ENCODE measurements at places on chromosomes 7 and 10. TPM values are rescaled to one million over a fixed set of nuclear protein-coding genes. Genes with fewer than 3 reads are reported as not detected.

SSBP1 gene
- 91.0 TPM for total RNA-seq

LEP gene
- not detected for total RNA-seq

AKR1D1 gene
- total RNA-seq = not detected

- no peak for DNase-seq
Observed at GRCh38 chr7:32893207-32893524, 1.6 kb upstream of the KBTBD2 start.

OR2A2 gene
- total RNA-seq = not detected

LIPN gene
- total RNA-seq = 0.26 TPM

TMEM139 gene
- 3.6 TPM for total RNA-seq

DNA sequence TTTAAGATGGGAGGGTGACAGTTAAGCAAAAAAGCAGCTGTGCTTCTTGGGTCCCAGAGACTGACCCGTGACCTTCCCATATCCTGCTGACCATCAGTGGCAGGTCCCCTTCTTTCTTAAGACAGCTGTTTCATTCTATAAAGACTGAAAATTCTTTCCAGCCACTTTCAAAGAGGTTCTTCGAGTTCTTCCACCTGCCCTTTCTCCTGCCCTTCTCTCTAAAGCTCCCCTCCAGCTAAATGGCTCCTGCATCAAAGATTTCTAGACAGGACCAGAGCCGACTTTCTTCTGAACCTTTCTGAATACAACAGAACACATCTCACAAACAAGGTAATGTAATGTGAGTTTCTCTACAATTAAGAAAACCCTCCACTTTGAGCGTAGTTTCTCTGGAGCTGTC lies 180.8 kb downstream of the SFMBT2 start:
- no peak for DNase-seq

GRCh38 chr10:132563485-132564248 lies 26.1 kb downstream of the INPP5A start:
- no peak for DNase-seq

TMEM140 gene
- total RNA-seq = 13.0 TPM

DNA sequence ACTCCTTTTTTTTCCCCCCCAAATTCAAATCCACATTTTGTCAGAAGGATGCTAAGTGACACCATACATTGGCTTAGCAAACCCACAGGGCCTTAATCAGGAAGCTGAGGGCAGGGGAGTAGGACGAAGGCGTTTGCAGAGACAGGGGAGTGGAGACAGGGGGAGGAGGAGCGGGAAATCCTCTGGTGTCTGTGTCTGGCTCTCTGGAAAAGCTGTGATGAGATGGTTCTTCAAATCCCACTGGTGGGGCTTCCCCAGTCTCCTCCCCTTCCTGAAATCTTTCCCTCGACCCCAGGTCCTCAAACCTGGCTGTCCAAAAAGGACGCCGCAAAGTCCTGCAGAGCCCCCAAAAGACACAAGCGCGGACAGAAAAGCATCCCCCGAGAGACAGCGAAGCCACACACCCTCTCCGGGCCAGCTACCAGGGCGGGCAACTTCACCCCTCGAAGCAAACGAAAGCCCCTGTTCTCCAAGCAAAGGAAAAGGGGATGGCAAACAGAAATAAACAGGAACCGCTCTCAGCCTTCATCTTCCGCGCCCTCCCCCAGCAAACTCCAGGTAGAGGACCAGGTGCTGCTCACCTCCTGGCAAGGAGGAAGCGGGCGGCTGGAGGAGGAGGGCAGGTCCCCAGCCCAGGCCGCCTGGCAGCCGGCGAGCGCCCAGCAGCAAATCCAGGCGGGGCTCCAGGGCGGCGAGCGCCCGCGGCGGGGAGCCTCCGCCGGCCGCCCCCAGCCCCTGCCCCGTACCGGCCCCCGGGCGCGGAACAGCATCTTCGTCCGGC lies 520 bp downstream of the ELAPOR2 start:
- peak; percentile 21 for DNase-seq

CCDC201 gene
- not detected for total RNA-seq

DNA sequence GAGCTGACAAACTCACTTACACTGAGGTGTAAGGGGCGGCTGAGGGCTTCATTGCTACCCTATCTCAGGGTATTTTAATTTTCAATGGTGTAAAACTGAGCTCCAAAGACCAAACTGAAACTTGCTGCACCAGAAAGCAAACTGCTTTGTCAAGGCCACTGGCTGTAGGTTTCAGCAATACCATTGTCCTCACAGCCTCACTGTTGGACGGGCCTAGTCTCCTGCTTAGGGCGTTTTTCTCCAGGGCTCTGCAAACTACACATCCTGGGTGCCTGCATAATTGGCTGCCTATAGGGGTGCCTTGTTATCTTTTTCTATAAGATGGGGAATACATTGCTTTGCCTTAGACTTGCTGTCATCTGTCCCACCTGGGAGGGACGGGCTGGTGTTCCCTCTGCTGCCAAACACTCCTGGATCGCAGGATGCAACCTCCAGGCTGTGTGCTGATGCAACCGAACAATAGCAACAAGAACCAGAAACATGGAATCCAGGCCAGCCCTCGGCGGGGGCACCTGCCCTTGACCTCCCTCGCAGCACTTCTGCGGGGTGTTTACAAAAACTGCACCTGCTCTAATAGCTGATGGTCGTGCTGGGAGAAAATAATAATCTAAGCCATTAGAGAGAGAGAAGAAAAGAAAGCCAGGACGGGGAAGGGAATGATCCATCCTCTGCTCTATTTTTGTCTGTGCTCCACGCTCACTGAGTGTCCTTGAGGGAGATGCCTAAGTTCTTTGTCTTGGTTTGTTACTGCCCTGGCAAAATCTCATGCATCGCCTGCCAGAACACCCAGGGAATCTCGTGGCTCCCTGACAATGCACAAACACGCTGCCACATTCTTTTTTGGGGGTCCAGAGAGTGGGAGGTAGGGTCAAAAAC lies 104.5 kb downstream of the GALNT17 start:
- peak; percentile 58 for DNase-seq

- no peak for DNase-seq
Observed at GRCh38 chr7:74475987-74476350, 22.3 kb downstream of the GTF2IRD1 start.

All from right cardiac atrium (tissue), 5 donors.